ENCODE measurements at places on chromosomes 5 and 9.

DNA sequence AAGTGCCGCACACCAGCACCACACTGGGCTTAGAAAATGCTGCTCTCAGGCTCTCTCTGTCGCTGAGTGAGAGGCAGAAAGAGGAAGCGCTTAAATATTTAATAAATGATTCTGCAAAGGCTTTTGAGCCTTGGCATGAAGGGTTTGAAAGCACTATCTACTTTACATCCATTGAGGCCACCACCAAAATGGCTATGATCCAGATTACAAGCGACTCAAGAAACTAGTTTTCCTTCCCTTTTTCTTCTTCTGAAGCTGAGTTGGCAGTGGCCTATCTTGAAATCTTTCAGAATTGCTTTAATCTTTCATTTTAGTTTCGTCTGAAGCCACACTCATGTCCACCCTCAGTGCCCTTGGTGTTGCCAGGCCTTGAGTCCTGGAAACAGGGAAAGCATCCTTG lies 59.5 kb downstream of the EBF1 start:
- DNase-seq: no peak

- no peak for DNase-seq
Observed at GRCh38 chr5:100890461-100891008, 12.5 kb downstream of the ST8SIA4 start.

DNA sequence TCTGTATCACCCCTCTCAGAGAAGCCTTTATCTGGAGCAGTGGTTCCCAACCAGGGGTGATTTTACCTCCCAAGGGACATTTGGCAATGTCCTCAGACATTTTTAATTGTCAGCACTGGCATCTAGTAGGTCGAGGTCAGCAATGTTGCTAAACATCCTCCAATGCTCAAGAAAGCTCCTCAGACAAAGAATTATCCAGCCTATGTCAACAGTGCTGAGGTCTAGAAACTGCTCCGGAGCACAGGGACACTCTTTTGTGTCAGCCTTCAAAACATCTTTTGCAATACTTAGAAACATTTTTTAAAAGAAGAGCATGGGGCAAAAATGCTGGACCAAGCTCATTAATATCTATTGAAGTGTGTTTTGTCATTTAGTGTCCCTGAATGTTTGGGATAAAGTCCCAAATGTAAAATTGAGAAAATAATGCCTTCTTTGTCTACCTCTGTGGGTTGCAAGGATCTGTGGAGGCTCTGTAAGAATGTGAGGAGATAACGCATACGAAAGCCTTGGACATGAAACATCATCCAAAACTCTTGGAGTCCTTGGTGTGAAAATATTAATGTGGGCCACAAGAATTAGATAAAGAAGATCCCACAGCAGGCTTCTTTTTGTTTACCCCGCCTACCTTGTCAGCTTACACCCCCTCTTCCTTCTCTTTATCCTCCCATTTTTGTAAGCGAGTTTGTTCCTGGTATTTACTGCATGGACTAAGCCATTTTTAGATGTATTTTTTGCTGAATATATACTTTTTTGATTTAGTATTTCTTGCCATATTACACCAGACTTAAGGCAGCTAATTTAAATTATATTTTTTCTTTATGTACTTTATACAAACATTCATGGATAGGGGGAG lies 193.5 kb downstream of the CD180 start:
- no peak for DNase-seq

DNA sequence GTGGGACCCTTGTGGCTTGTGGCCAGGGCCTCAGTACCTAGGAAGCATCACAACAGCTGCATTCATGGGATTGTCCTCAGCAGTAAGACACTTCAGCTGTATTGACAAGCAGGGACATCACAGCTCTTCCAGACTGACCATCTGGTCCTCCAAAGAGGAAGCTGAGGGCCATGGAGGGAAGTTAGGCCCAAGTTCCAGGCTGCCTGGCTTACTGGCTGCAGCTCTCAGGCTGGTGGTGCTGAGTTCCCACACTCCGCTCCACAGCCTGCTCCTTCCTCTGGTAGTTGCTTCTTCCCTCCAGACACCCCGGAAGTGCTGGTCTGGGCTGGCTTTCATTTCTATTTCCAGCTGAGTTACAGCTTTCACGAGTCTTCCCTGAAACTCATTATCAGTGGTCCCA lies 5.7 kb upstream of the STING1 start:
- DNase-seq: no peak

DNA sequence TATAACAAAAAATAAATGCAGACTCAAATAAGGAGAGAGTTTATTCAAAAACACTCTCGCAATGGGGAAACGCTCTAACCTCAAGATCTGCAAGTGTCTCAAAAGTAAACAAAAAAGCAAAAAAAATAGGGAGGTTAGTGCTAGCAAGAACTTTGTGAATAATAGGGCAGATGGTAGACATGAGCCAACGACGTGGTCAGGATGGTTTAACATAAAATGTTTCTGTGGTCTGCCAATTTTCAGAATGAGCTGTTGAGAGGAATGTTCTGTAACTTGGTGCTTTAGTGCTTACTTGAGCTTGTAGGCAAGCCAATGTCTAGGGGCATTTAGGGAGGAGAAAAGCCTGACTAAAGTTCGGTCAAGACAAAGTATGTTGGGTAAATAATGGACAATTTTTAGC lies 1813.9 kb upstream of the CDH6 start:
- DNase-seq: no peak

DNA sequence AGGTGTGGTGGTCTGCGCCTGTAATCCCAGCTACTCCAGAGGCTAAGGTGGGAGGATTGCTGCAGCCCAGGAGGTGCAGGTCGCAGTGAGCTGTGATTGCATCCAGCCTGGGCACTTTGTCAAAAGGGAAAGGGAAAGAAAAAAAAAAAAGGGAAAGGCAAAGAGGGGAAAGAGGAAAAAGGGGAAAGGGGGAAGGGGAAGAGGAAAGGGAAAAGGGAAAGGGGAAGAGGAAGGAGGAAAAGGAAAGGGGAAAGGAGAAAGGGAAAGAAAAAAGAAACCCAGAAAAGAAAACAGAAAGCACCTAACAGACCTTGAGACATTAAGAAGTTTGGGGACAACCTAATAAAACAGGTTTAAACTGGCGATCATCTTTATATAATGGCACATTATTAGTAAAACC lies 40.0 kb downstream of the IDNK start:
- DNase-seq: no peak

- DNase-seq: no peak
Observed at GRCh38 chr9:73059247-73059646, 92.4 kb upstream of the ANXA1 start.

GRCh38 chr5:132808866-132809265 lies 4.2 kb upstream of the SOWAHA start:
- no peak for DNase-seq

DNA sequence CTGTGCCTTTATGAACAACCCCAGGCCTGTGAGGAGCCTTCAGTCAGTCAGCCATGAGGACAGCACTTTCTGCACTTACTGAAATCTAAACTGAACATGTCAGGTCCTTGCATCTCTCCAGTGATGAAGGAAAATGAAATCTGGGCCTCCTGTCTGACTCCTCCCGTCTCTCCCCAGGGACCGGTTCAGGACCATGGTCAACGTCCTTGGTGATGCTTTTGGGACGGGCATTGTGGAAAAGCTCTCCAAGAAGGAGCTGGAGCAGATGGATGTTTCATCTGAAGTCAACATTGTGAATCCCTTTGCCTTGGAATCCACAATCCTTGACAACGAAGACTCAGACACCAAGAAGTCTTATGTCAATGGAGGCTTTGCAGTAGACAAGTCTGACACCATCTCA lies 77.0 kb upstream of the PLPP6 start:
- DNase-seq: no peak

GRCh38 chr9:38208206-38208901 lies 139.3 kb upstream of the SHB start:
- no peak for DNase-seq

- no peak for DNase-seq
Observed at GRCh38 chr9:134190232-134191121, 26.1 kb upstream of the RNU6ATAC start.

GRCh38 chr5:139795074-139796001 lies at the start of gene PSD2:
Gene PSD2 (plus strand): TSS chr5:139795808. CDS start chr5:139809441, 13,633 bp downstream.
- DNase-seq: no peak

DNA sequence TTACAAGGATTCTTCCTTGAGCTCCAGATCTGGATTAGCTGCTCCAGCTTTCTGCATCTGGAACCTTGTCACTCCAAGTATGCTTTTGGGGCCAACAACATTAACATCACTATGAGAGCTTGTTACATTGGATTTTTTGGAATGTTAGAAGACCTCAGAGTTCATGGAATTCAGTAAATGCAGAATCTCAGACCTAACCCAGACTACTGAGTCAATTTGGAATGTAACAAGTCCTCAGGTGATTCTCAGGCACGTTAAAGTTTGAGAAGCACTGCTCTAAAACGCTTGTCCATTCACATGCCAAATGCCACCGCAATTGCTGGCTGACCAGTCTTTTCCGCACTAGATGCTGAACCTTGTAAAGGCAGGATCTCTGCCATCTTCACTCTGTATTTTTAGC lies 251.4 kb upstream of the TRIM32 start:
- DNase-seq: no peak

DNA sequence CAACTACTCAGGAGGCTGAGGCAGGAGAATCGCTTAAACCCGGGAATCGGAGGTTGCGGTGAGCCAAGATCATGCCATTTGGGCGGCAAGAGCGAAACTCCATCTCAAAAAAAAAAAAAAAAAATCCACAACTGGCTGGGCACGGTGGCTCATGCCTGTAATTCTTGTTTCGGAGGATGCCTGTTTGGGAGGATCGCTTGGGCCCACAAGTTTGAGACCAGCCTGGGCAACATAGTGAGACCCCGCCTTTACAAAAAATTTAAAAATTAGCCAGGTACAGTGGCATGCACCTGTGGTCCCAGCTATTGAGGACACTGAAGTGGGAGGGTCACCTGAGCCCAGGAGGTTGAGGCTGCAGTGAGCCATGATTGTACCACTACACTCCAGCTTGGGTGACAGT lies 1.9 kb upstream of the EIF4EBP3 start:
- no peak for DNase-seq

GRCh38 chr9:90517103-90517502 lies 125.5 kb downstream of the DIRAS2 start:
- DNase-seq: no peak

- DNase-seq: no peak
Observed at GRCh38 chr9:127846443-127847177, 7.8 kb downstream of the ENG start.

DNA sequence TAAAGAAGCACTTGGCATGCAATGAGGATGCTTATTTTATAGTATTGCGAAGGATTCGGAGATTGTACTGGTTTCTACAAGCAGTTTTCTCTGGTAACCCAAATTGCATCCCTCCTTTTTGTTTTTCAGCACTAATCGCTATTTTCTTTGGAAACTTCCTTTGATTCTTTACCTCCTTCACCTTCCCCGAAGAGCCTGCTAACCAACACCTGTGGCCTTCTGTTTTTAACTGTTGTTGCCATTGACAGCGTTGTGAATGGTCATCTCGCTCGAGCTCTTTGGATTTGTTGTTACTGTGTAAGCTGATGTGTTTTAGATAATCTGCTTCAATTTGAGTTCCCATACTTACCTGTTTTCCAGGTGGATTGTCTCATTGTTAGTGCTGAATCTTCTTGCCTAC lies 1.1 kb downstream of the CNOT6 start:
- no peak for DNase-seq

GRCh38 chr5:14476786-14477435 lies 104.7 kb upstream of the OTULINL start:
- DNase-seq: no peak

DNA sequence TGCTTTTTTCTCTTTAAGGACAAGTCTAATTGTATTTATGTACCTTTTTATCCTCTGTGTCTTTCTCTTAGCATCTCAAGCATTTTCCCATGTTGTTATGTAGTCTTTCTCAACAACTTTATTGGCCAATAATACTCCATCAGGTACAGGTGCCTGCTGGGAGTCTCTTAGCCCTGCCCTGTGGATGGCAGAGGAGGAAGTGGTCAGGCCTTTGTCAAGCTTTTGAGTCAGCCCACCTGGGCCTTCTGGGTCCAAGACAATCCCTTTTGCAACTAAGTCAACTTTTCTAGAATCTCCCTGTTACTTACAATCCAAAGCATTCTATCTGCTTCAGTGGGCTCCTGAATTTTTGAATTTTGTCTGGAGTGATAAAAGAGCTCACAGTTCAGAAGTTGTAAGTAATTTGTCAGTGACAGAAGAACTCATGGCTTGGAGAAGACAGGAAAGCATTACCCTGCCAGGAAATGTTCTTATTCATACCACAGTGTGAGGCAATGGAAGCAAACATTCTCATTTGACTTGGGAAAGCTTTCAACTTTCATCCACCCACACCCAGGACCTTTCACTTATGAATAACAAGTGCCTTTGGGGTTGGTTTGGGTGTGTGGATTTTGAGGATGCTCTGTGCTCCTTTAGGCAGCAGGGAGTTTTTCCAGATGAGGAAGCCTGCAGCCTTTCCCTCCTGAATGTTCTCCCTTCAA lies 200.0 kb upstream of the S1PR3 start:
- no peak for DNase-seq

DNA sequence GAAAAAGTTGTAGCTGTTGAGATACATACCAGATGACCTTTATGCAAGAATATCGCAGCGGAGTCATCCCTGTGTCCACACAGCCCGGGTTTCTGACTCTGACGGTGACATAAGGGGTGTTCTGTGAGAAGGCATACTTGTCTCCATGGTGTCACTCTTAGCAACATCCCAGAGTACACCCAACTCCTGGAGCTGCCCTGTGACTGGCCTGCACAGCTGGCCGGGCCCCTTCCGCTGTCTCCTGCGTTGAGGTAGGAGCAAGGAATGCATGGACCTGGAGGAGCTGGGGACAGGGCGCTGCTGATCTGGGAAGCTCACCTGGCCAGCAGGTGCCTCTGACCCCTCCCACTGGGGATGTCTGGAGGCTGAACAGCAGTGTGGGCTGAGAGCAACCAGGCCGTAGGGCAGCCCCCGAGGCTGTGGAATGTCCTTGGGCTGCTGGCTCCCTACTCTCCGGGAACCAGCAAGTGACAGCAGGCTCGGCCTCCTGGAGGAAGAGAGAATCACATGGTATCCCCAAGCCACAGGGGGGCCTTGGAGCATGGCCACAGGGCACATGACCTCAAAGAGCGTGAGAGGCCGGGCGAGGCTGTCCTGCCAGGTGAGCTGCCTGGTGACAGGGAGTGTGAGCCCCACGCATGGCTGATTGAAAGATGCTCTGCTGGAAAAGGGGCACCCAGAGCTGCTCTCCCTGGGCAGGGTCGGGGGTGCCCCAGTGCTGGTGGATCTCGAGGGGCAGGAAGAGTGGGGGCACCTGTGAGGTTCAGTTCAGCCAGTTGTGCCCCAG lies 113.4 kb downstream of the MRPL36 start:
- DNase-seq: no peak

- no peak for DNase-seq
Observed at GRCh38 chr9:113416149-113416721, 5.7 kb downstream of the C9orf43 start.

Data from stimulated activated effector memory CD8-positive, alpha-beta T cell treated with anti-CD3 and anti-CD28 coated beads, Interleukin-12 subunit alpha, Interleukin-12 subunit beta, amount 100 ng/mL, for 72 hours (primary cell).